ENCODE measurements at places on chromosomes 2 and 18. TPM values are rescaled to one million over a fixed set of nuclear protein-coding genes. Genes with fewer than 3 reads are reported as not detected.

CASP8 gene
- 18.6 TPM for total RNA-seq

- no peak overlapping the region for H3K27ac ChIP-seq
- H3K27me3 ChIP-seq, result no peaks in the 10 kb centered on the region
- H3K4me1 ChIP-seq, result peaks cover 8% of the 10 kb centered on the region
- H3K4me3 ChIP-seq, result no peak overlapping the region
- no peak for DNase-seq
- H3K36me3 ChIP-seq, result no peaks in the 10 kb centered on the region
These were observed 70.3 kb upstream of the PSME4 start for GRCh38 chr2:54041135-54041534.

GRCh38 chr2:155687181-155687580, 645.3 kb downstream of the NR4A2 start:
- no peak overlapping the region for H3K4me3 ChIP-seq
- DNase-seq, result no peak
- H3K27ac ChIP-seq, result no peak overlapping the region
- no peaks in the 10 kb centered on the region for H3K27me3 ChIP-seq

CENPA gene
- total RNA-seq, result 7.7 TPM

GRCh38 chr2:228793116-228793515, 478.0 kb downstream of the PID1 start:
- DNase-seq, result no peak
- H3K4me1 ChIP-seq, result no peaks in the 10 kb centered on the region
- no peaks in the 10 kb centered on the region for H3K36me3 ChIP-seq
- no peaks in the 10 kb centered on the region for H3K27me3 ChIP-seq
- no peak overlapping the region for H3K4me3 ChIP-seq

GRCh38 chr2:1645761-1646476, 98.4 kb downstream of the PXDN start:
- peaks cover 22% of the 10 kb centered on the region for H3K4me1 ChIP-seq
- H3K36me3 ChIP-seq, result peaks cover 68% of the 10 kb centered on the region

All from IMR-90 (cell line).